Right renal cortex interstitium (tissue), 3 donors: ENCODE measurements at places on chromosomes 11 and 22. TPM values are rescaled to one million over a fixed set of nuclear protein-coding genes. Genes with fewer than 3 reads are reported as not detected.

GRCh38 chr11:96706761-96707160 lies 316.9 kb downstream of the JRKL start:
- DNase-seq: no peak

DNA sequence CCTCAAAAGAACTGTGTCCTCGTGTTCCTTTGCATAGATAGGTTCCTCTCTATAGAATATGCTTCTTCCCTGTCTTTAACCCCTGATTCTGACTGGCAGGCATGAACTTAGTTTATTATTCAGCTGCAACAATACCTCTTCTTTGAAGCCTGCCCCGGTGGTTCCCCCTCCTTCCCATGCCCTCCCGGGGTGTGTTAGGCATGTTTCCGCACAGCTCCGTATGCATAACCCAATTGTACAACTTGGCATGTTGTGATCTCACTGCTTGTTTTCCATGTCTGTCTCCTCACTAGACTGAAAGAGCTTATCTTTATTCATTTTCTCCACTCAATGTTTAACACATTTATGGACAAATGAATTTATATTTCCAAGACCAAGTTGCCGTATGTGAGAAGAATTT lies 72.6 kb downstream of the DEPDC5 start:
- DNase-seq: no peak

GRCh38 chr11:13000116-13000515 lies 9.0 kb upstream of the RASSF10 start:
- no peak for DNase-seq

DNA sequence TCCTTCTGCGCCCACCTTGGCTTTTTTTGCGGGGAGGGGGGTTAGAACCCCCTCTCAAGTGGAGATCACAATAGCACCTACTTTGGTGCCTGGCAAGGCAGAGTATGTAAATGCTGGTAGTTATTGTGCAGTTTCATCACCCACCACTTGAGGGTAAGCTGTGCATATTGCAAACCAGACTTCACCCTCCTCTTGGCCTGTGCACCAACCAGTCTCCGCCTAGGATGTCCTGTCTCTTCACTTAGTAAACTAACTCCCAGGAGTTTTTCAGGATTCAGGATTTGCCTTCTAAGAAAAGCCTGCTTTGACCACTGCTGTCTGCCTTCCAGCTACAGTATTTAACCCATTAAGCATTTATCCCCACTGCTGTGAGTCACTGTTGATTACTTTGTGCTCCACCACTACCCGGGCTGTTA lies 2.0 kb upstream of the UBXN1 start:
- DNase-seq: no peak

GRCh38 chr11:68954836-68955606 lies 25.8 kb downstream of the MRGPRD start:
- DNase-seq: peak; percentile 20

DNA sequence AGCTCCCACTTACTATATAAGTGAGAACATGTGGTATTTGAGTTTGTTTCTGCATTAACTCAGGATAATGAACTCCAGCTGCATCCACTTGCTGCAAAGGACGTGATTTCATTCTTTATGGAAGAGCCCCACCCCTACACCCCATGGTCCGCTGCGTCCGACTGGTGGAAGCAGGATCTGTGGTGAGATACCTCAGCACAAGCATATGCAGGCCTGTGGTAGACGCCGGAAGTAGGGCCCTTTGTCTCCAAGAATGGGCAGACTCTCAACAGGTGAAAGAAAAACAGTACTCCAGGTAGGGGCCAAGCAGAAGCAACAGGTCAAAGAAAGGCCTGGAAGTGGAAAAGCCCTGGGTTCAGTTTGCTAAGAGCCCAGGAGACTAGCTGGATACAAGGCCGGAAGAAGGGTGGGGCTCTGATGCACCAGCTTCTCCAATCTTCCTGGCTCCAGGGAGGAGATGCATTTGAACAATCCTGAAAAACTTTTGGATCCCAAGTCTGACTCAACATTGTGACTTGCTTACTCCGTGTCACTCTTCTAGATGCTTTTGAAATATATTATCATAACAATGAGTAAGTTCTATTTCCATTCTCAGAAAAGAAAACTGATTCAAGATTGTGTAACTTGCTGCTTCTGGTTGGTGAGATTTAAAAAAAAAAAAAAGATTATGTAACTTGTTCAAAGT lies 30.4 kb downstream of the NEAT1 start:
- no peak for DNase-seq

DNA sequence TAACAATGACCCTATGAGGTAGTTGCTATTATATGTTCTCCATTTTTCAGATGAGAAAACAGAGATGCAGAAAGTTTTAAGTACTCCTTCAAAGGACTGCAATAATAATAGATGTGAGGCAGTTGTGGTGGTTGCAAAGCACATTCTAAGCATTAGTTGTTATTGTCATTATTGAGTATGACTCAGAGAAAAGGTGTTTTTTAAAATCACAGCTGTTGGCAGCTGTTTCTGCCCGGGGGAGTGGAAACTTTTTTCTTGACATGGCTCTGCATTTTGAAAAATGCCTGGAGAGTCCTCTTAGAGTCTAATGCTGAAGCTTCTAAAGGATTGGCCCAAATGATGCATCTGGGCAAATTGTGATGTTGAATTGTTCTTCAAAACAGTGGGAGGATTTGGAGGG lies 244.5 kb upstream of the MPPED2 start:
- DNase-seq: no peak

GRCh38 chr22:19406281-19406811 lies 25.2 kb downstream of the HIRA start:
- no peak for DNase-seq

DNA sequence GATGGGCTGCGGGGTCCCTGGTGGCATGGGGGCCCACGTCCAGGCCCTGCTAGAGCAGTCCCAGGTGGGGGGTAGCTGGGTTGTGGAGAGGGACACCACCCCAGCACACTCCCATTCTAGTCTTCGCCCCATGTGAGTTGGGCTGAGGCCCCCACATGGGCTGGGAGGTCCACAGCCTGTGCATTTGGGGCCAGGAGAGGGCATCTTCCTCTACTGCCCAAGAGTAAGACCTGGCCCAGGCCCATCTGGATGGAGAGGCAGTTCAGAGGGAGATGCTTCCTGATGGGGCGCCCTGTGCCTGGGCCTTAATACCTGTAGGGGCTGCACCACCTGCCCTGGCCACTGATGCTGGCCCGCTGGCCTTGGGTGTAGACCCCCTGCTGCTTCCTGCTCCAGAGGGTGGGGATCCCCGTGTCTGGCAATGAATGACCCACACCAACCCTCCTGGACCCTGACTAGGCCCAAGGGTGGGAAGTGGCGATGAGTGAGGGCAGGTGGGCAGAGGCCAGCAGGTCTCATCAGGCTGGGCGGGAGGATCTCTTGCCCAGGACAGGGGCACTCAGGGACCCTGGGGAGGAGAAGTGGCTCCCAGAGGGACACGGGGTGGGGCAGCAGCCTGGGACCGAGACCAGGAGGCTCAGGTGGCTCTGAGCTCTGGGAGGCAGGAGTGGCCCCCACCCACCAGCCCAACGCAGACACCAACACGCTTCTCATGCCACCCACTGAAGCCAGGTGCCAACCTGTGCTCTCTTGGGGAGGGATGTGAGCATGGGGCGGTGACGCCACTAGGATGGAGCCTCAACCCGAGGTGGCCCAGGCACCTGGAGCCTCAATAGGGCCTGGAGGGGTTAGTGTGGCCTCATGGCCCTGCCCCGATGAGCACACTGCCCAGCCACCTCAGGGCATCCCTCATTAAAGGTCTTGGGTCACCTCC lies 17.4 kb upstream of the GNB1L start:
- no peak for DNase-seq

DNA sequence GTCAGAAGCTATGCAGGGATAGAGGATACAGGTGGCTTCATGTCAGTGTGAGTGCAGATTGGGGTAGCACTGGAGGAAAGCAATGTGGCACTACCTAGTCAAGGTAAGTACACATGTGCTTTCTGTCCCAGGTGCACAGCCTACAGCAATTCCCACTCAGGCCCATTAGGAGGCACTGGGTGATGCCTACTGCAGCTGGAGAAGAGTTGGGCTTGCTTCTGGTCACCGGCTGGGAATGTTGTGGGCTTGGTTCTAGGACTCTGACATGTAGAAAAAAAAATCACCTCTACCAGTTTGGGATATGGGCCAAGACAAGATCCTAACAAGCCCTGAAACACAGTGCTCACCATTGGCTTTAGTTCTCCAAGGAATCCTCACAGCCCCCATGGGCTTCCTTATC lies 69.7 kb downstream of the TENM4 start:
- DNase-seq: no peak

GRCh38 chr22:26658161-26658560 lies 773 bp downstream of the MIAT start:
- DNase-seq: no peak

- DNase-seq: no peak
These were observed 344.0 kb upstream of the FAT3 start for GRCh38 chr11:91880660-91881059.

DNA sequence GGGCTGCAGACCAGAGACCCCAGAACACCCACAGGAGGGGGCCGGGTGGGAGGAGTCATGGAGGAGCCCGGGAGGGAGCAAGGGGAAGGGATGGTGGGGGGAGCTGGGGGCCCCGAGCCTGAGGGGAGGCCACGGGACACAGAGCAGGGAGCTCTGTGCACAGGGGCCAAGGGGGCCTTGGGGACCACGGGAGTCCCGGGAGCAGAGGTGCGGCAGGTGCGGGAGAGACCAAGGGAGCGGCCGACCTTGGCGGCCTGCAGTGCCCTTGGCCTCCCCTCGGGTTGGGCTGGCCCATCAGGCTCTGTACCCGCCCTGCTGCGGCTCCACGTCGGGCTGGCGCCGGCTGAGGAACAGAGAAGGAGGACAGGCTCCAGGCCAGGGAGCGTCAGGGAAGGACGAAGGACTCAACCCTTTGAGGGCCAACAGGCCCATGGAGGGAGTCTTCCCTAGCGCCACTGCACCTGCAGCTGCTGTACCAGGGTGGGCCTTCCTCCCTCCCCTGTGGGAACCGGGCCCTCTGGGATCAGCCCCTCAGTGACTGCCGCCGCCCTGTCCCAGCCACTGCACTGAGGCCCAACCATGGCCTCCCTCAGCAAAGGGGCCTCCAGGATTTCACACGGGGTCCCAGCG lies 17.8 kb upstream of the BRSK2 start:
- DNase-seq: no peak

DNA sequence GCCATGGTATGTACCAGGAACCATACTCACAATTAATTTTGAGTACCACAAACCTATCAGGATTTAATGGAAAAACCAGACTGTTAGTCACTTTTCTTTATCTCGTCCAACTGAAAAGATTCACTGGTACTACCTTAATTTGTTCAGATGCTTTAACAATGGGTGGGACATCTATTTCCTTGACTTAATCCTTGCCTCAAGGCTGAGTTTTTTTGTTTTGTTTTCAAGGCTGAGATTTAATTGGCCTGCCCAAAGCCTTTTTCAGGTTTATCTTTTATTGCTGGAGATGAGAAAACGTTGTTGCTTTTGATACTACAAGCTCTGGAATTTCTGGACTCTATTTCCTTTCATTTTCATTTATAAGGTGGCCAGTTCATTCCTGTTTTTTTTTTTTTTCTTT lies 50.4 kb downstream of the NELL1 start:
- DNase-seq: no peak

- no peak for DNase-seq
These were observed 44.3 kb downstream of the AASDHPPT start for GRCh38 chr11:106121570-106122320.

DNA sequence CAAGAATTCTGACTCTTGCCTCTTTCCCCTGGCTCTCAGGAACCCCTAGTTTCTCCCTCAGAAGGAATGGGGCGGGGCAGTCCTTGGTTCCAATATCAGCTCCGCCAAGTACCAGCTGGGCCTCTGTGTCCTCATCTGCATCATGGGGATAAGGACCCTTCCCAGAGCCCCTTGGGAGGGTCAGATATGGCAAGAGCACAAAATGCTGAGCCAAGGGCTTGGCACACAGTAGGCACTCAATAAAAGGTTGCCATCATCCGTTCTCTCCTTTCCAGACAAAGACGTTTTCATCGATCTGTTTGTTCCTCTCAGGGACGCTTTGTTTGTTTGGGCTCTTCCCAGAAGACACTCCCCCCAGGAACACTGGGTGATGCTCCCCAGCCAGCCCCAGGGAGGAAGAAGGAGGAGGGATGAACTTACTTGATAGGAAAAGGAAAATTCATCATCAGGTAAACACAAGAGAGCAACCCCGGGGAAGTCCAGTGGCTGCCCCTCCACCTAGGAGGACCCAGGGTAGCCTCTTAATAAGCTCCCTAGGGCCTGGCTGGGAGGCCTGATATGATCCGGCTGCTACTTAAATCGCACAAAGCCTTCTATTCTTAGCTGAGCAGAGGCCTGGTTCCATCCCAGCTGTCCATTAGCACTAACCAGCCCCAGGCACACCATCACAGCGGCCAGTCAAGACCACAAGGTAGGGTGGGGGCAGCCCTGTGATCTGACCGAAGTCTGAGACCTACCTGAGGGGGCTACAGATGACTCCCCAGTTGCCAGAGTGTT lies 19.6 kb downstream of the GDPD5 start:
- no peak for DNase-seq

DNA sequence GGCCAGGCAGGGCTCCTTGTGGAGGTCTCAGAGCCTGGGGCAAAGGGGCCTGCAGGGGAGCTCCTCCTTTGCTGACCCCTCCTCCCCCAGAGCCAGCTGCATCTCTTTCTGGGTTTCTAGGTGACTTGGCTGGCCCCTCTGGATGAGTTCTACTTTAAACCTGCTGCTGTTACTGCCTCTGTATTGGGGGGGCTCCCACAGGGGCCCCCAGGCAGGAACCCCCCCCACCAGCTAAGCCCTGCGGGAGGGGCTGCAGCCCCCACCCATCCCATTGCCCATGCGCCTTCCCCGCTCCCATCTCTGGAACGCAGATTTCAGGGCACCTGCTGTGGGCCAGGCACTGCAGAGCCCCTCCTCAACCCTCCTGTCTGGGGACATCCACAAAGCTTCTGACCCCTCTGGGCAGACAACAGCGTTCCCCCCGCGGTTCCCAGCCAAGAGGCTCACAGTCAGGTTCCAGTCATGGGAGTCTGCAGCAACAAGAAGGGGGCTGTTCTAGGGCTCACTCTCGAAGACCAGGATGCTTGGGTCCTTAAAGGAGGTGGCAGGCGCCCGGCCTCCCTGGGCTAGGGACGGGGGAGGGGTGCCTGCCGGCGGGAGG lies 815 bp upstream of the PLCB3 start:
- DNase-seq: no peak

DNA sequence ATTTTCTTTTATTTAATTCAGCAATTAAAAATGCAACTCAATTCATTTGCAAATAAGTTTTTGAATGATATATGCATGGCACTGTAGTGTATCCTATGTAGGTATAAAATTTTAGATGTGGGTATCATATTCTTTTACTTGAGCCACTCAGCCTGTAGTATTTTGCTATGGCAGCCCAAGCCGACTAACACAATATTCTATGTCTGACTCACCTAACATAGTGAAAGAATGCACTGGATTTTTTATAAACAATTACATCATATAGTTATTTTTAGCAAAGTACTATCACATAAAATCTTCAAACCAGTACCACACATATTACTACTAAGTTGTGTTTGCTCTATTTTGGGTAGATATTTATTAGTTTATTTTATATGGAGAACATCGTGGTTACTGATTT lies 21.9 kb upstream of the GRIA4 start:
- no peak for DNase-seq

GRCh38 chr11:35536470-35536869 lies 11.1 kb upstream of the PAMR1 start:
- DNase-seq: no peak

Gene RCOR2
- polyA plus RNA-seq: 11.8 TPM

Gene IL17REL
- 0.03 TPM for polyA plus RNA-seq

Gene C11orf91
- not detected for polyA plus RNA-seq

Gene FXYD6
- 140 TPM for polyA plus RNA-seq

Gene SLC25A45
- 5.2 TPM for polyA plus RNA-seq

Gene ANKRD13D
- polyA plus RNA-seq: 21.1 TPM

Gene SMTNL1
- polyA plus RNA-seq: 0.23 TPM

Gene C11orf86
- not detected for polyA plus RNA-seq

Gene CDPF1
- 11.7 TPM for polyA plus RNA-seq

Gene OR51B4
- not detected for polyA plus RNA-seq
